Kidney glomerular epithelial cell (primary cell): ENCODE measurements at places on chromosomes 13 and 19.

DNA sequence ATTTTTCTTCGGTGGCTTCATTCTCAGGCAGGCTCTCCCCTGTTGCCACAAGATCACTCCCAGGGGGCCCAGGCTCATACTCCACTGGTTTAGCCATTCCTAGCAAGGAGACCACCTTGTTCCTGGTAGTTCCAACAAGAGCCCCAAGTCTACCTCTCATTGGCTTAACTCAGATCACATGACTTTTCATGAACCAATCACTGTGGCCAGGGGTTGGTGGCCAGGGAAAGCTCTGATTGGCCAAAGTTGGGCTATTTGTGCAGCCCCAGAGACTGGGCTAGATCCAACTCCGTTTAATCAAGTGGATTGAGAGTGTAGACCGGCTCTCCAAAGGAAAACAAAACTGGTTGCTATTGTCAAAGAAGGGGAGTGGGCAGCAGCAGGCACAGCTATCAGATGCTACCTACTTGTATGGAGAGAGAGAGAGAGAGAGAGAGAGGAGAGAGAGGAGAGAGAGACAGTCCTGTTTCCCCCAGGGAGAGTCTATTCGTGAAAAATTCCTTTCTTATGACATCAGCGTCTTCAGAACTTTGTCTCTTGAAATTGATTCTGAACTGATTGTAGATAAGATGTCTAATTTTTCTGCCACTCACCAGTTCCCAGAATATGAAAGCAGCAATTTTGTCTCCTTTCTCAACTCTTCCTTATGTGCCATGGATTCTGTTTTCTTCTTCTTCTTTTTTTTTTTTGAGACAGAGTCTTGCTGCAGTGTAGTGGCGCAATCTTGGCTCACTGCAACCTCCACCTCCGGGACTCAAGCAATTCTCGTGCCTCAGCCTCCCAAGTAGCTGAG, 5.9 kb downstream of the CEACAM19 start:
- peak; percentile 46 for DNase-seq

- DNase-seq: no peak
These were observed 7.3 kb downstream of the RNF126 start for GRCh38 chr19:655691-656090.

- DNase-seq: no peak
These were observed 47.4 kb downstream of the KDM4B start for GRCh38 chr19:5016268-5016667.

DNA sequence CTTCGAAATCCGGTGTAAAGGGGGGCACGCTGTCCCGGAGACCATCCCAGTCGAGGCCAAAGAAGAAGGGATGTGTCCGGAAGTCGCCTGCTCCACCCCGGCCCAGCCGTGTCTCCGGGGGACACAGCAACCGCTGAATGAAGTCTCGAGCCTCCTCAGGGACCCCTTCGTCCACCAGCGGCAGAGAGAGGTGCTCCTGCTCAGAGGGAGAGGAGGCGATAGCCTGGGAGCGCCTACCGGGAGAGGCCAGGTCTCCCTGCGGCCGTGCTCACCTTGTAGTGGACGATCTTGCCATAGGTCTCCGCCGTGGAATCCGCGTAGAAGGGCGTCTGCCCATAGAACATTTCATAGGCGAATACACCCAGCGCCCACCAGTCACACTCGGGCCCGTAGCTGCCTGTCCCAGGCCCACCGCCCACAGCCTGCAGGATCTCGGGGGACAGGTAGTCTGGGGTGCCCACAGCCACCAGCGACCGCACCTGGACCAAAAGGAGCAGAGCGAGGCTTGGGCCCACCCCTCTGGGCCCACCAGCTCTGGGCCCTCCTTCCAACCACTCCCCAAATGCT, 4.8 kb downstream of the DMPK start:
- no peak for DNase-seq

DNA sequence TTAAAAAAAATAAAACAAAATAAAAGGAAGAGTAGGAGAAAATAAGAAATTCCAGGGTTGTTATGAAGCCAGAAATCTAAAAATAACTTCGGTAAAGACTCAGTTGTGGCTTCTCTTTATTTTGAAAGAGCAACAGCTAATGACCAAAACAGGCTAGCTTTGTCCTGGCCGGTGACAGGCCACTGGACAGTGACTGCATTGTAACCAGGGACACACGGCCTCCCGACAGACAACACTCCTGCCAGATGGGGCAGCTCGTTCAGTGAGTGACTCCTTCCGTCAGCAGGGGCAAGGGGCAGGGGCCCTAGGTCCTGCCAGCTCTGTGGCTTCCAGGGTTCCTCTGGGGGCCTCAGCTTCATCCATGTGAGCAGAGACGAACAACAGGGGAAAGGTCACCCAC, 173.4 kb downstream of the KATNAL1 start:
- no peak for DNase-seq

GRCh38 chr19:1042689-1043511, 3.0 kb downstream of the ABCA7 start:
- no peak for DNase-seq
